ENCODE measurements at places on chromosomes 6 and 20. TPM values are rescaled to one million over a fixed set of nuclear protein-coding genes. Genes with fewer than 3 reads are reported as not detected.

Gene OVOL2
- total RNA-seq = not detected

Gene CDSN
- not detected for total RNA-seq

Gene SLC26A8
- not detected for total RNA-seq

Gene CLIC5
- not detected for total RNA-seq

Gene NQO2
- 27.6 TPM for total RNA-seq

Gene NCOA5
- total RNA-seq = 15.7 TPM

Gene PEX3
- 20.9 TPM for total RNA-seq

Gene GPX5
- not detected for total RNA-seq
